RWPE2 (cell line): ENCODE measurements at places on chromosomes 6 and 20.

GRCh38 chr6:43884652-43885022, 114.6 kb downstream of the VEGFA start:
- no peaks in the 10 kb centered on the region for H3K27me3 ChIP-seq
- no peaks in the 10 kb centered on the region for H3K36me3 ChIP-seq
- DNase-seq, result peak; percentile 25
- H3K4me3 ChIP-seq, result no peak overlapping the region
- no peaks in the 10 kb centered on the region for H3K4me1 ChIP-seq

DNA sequence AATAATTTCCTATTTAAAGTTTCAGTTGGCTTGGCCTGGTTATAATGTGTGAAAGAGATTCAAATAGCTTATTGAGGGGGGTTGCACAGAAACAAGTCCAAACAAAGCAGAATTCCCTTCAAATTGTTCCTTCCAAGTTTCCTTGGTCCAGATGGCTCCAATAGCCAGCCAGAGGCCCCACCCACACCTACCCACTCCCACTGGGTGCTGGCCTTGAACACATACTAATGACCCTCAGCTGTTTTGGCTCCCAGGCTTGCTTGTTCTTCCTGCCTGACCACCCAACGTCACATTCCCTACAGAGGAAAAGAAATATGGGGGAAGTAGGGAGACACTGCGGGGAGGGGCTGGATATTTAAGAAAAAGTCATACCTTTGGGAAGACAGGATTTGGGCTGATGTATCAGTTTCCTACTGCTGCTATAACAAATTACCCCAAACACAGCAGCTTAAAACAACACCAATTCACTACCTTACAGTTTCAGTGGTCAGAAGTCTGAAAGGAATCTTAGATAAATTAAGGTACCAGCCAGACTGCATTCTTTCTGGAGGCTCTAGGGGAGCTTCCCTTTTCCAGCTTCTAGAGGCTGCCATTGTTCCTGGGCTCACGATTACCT, 95.7 kb downstream of the COL21A1 start:
- H3K27me3 ChIP-seq, result no peaks in the 10 kb centered on the region
- no peaks in the 10 kb centered on the region for H3K4me1 ChIP-seq
- H3K27ac ChIP-seq, result no peak overlapping the region
- no peaks in the 10 kb centered on the region for H3K36me3 ChIP-seq

GRCh38 chr20:62980380-62980960, 26.3 kb downstream of the BHLHE23 start:
- no peaks in the 10 kb centered on the region for H3K4me1 ChIP-seq
- DNase-seq, result no peak
- no peaks in the 10 kb centered on the region for H3K36me3 ChIP-seq
- no peak overlapping the region for H3K4me3 ChIP-seq

- no peak overlapping the region for H3K27ac ChIP-seq
- H3K36me3 ChIP-seq, result no peaks in the 10 kb centered on the region
- no peak overlapping the region for H3K4me3 ChIP-seq
- DNase-seq, result peak; percentile 65
These were observed 85.5 kb upstream of the PMEPA1 start for GRCh38 chr20:57795342-57795697.

- H3K36me3 ChIP-seq, result no peaks in the 10 kb centered on the region
- no peak overlapping the region for H3K4me3 ChIP-seq
- DNase-seq, result no peak
- no peaks in the 10 kb centered on the region for H3K27me3 ChIP-seq
- no peaks in the 10 kb centered on the region for H3K4me1 ChIP-seq
- H3K27ac ChIP-seq, result no peak overlapping the region
These were observed 18.5 kb downstream of the CITED2 start for GRCh38 chr6:139355777-139356445.

DNA sequence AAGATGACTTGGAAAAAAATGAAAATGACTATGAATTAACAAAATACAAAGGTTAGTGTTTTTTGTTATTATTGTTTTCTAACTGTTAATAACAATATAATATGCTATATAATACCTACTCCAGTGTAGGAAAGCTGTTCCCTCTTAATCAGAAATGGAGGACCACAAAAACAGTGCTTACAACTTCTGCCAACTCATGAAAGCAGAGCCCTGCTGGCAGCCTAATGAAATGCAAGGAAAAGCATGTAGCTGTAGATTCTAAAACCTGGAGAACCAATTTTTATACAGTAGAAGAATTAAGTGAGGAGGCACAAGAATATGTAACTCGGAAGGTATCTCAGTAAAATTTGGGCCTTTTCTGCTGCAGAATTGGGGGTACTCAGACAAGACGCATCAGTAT, 29.4 kb downstream of the PHIP start:
- no peak for DNase-seq
- no peaks in the 10 kb centered on the region for H3K27me3 ChIP-seq
- H3K4me3 ChIP-seq, result no peak overlapping the region
- H3K27ac ChIP-seq, result no peak overlapping the region
- H3K36me3 ChIP-seq, result peaks cover 62% of the 10 kb centered on the region
- H3K4me1 ChIP-seq, result no peaks in the 10 kb centered on the region

- no peak overlapping the region for H3K4me3 ChIP-seq
- H3K27me3 ChIP-seq, result no peaks in the 10 kb centered on the region
- no peak for DNase-seq
These were observed 32.2 kb downstream of the GSS start for GRCh38 chr20:34923414-34923813.

DNA sequence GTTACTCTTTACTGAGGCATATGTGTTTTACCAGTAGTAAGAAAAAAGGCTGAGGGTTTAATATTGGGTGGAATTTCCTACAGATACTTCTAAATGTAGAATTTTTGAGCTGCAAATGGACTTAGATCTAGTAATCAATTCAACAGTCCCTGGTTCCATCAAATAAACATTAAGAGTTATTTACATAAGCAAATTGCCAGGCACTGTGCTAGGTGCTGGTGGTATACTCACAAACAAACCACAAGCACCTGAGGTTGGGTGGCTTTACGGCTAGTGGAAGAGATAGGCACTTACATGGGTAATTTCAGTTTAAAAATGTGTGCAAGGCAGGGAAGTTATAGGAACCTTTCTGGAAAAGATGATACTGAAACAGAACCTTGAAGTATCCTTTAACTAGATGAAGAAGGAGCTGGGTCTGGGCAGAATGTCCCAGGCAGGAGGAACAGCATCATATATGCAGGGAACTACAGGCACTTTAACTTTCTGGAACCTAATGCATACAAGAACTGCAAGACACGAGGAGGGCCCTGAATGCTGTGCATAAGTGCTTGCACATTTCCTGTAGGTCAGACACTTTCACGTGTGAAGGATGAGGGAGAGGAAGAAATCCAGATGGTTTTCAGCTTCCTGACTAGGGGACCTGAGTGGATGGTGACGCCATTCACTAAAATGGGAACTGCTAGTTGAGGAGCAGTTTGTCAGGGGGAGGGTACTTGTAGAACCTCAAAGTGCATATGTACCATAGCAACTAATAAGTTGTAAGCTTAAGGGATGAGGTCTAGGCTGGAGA, 4.5 kb downstream of the CCN6 start:
- H3K36me3 ChIP-seq, result no peaks in the 10 kb centered on the region
- H3K27ac ChIP-seq, result no peak overlapping the region
- no peaks in the 10 kb centered on the region for H3K4me1 ChIP-seq
- H3K4me3 ChIP-seq, result no peak overlapping the region

DNA sequence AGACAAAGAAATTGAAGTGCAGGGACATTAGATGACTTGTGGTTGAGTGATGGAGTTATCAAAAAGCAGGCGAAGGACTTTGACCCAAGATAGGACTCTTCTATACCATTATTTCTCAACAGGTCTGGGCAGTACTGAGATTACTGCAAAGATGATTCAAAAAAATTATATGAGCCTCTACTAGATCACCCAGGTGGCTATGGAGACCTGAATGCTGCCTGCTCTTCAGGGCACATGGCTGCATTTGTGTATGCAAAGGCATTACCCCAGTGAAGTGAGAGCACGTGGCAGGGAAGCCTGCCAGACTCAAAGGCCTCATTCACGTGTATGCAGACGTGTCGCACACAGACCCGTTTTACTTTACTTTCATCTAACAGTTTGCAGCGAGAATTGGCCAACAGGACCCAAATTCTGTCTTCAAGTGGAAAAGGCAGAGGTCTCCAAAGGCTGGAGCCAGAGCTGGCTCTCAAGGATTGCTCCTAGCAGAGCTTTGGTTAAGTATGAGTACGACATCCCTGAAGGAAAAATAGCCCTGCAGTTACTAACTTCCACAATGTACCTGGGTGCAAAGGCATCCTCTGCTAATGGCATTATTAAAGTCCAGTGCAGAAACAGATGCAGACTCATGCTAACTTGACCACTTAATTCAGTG, 113.8 kb upstream of the ARMC2 start:
- H3K27me3 ChIP-seq, result no peaks in the 10 kb centered on the region
- H3K27ac ChIP-seq, result peak overlapping the region; percentile 94
- no peak for DNase-seq
- H3K4me1 ChIP-seq, result peaks cover 55% of the 10 kb centered on the region
- no peak overlapping the region for H3K4me3 ChIP-seq
- H3K36me3 ChIP-seq, result no peaks in the 10 kb centered on the region

- H3K36me3 ChIP-seq, result no peaks in the 10 kb centered on the region
- H3K27me3 ChIP-seq, result no peaks in the 10 kb centered on the region
- no peak overlapping the region for H3K27ac ChIP-seq
- no peaks in the 10 kb centered on the region for H3K4me1 ChIP-seq
These were observed 8.2 kb upstream of the ADAM33 start for GRCh38 chr20:3689978-3690377.

- no peak overlapping the region for H3K4me3 ChIP-seq
- H3K36me3 ChIP-seq, result no peaks in the 10 kb centered on the region
- H3K27ac ChIP-seq, result no peak overlapping the region
These were observed 34.0 kb downstream of the BPIFB4 start for GRCh38 chr20:33113387-33113908.

- no peak overlapping the region for H3K27ac ChIP-seq
- H3K4me1 ChIP-seq, result peaks cover 2% of the 10 kb centered on the region
- H3K27me3 ChIP-seq, result no peaks in the 10 kb centered on the region
- H3K4me3 ChIP-seq, result no peak overlapping the region
These were observed 8.8 kb downstream of the CDH4 start for GRCh38 chr20:61260905-61261304.

DNA sequence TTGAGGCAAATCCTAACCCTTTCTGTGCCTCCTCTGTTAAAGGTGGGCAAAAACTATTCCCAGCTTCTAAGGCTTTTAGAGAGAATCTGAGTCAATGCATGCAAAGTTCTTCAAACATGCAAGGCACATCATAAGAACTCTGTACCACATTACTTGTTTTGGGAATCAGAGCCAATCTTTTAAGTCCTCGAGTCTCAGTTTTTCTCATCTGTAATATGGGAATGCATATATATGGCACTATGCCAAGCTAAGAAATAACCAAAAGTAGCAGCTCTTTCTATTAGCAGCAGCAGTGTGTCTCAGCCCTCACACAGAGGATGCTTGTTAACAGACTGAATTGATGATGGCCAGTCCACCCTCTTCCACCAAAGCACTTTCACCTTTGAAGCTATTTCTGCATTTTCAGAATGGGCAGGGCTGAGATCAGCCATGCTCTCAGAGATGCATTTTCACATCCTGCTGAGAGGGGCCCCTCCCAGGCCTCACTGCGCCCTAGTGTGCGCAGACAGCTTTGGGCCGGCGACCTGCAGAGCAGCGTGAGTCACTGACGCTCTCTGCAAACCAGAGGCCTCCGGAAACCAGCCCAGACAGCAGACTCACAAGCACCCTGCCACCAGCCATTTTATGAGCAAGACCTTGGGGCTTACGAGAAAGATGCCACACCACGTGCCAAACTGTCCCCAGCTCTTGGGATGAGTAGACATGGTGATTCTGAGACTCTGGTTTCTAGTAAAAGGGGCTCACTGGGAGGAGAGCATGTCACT, 138.0 kb downstream of the NFATC2 start:
- H3K4me1 ChIP-seq, result no peaks in the 10 kb centered on the region
- no peak for DNase-seq

DNA sequence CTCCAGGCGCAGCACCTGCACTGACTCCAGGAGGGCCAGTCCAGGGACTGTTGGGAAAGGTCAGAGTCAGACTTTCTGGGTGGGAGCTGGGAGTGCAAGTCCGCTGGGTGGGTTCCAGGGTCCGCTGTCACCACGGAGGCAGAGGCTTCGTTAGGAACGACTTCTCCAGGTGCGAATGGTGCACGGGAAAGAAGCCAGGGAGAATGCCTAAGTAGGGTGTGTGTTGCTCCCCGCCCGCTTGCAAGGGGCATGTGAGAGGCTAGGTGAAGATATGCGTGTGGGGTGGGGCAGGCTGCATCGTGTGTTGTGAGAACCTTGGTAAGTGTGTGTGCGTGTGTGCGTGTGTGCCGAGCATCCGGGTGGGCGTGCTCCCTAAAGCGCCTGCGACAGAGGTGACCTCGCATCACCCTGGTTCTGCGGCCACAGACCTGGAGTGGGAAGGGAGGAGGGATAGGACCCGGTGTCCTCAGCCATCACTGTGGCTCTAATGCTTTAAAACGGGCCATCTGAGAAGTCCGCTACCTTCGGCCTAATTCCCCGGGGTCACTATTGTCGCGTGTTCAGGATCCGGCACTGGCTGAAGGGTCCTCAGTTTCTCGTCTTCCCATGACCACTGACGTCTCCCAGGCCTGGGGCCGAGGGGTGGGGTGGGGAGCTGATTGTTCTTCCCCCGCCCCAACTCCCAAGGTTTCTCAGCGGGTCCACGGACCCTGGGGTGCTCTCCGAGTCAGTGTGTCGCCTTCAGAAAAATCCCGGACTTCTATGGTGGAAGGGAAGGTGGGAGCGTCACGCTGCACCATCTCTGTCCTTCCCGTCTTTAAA, 6.1 kb downstream of the SLC32A1 start:
- no peak overlapping the region for H3K27ac ChIP-seq
- no peaks in the 10 kb centered on the region for H3K4me1 ChIP-seq

GRCh38 chr20:50267041-50267865, 76.6 kb downstream of the CEBPB start:
- peaks cover 12% of the 10 kb centered on the region for H3K4me1 ChIP-seq
- H3K36me3 ChIP-seq, result no peaks in the 10 kb centered on the region
- peak; percentile 92 for DNase-seq
- H3K4me3 ChIP-seq, result no peak overlapping the region
